Activated effector memory CD4-positive, alpha-beta T cell treated with Interleukin-2 at 50 U/mL for 16 hours (primary cell): ENCODE measurements at places on chromosomes 1 and 21.

DNA sequence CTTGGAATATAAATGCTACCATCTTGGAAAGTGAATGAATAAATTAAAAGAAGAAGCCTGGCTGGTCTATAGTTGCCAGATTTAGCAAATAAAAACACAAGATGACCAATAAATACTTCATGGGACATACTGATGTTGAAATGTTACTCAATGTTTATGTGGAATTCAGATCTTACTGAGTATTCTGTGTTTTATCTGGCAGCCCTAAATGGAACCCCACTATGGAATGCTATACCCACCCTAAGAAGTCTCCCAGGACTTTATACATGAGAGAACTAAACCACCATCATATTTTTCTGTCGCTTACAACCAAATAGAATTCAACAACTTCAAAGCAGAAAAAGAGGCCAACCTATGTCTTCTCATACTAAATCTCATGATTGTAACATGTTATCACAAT lies 177.6 kb upstream of the HMCN1 start:
- DNase-seq, result no peak

GRCh38 chr1:97061604-97062003 lies 340.0 kb downstream of the PTBP2 start:
- no peak for DNase-seq

- peak; percentile 12 for DNase-seq
Observed at GRCh38 chr21:41899426-41900202, 20.5 kb upstream of the PRDM15 start.

- no peak for DNase-seq
Observed at GRCh38 chr1:187624812-187625545, 796.2 kb downstream of the PLA2G4A start.

- DNase-seq, result no peak
Observed at GRCh38 chr1:5648410-5649165, 343.6 kb downstream of the NPHP4 start.

DNA sequence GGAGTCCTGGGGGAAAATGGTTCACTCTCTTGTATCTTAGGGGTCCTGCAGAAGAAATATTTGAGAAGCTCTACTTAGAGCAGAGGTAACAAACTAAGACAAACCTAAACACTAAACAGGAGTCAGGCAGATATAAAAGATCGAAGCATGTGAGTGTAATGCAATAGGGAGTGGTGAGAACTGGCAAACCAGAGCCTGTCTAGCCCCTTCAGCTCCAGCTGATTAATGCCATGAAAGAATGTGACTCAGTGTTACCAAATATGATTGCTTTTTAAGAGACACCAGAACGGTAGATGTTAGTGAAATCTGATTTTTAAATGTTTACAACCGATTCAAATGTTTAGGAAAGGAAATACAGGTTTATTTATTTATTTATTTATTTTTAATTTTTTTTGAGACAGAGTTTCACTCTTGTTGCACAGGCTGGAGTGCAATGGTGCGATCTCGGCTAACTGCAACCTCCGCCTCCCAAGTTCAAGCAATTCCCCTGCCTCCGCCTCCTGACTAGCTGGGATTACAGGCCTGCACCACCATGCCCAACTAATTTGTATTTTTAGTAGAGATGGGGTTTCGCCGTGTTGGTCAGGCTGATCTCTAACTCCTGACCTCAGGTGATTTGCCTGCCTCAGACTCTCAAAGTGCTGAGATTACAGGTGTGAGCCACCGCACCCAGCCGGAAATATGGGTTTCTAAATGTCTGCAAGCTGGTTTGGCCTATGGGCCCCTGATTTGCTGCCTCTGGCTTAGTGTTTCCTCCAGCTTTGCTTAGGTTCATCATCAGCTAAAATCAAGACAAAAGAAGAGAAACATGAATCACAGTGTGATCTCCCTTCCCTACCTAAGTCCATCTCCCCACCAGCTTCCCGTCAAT lies 12.2 kb downstream of the TXNIP start:
- peak; percentile 51 for DNase-seq
